DMS79 treated with DMSO at 0.1 percent for 48 hours (cell line): ENCODE measurements at places on chromosomes 4 and X.

GRCh38 chr4:184329235-184329634 is 111.6 kb upstream of the ENPP6 start:
- DNase-seq: no peak

DNA sequence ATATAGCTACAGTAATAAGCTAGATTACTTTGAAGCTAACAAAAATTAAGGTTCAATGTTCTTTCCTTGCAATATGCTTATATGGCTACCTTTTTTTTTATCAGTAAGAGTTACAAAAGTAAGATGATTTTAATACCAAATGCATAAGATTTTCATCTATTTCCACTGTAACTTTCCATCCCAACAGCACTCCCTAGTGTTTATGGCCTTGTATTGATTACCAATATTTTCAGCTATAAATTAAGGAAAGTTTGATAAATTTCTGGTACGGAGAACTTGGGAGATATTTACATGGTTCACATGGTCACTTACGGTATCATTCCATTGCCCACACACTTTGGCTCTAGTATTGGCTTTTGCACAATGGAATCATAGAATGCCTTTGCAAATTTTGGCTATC is 448.9 kb upstream of the PABPC4L start:
- no peak for DNase-seq

DNA sequence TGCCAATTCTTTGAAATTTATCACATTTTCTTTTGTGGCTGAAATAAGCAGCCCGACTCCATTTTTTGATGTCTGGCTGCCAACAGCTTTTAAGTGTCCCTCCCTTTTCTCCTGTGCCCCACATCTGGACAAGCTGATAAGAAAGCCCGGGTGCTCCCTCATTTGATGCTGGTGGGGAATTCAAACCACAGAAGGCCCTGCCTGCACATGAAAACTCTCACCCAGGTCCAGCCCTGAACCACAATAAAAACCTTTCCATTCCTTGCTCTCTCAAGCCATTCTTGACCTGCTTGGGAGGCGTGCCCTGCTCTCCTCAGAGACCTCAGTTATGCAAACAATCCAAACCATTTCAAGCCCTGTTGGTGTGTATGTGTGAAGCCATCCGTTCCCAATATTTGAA is 93.9 kb downstream of the FAM53A start:
- DNase-seq: no peak

DNA sequence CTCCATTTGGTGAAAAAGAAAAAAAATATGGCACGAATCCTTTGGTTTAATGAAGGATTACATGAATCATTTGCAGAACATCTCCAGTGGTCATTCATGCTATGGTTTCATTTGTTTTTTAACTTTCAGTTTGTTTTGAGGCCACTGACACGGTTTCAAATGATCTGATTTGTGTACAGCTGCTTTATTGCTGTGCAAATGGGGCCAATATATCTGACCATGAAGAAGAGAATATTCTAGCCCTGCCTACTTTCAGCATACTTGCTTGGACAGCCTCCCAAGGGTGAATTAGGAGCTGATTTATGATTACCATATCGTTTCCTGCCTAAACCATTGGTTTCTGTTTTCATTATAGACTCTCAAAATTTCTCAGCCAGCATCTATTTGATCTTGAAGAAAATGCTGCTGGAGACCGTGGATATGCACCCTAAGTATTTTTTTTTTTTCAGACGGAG is 30.7 kb downstream of the SPARCL1 start:
- DNase-seq: no peak

- no peak for DNase-seq
These were observed 23.7 kb upstream of the UNC5C start for GRCh38 chr4:95572304-95572991.

DNA sequence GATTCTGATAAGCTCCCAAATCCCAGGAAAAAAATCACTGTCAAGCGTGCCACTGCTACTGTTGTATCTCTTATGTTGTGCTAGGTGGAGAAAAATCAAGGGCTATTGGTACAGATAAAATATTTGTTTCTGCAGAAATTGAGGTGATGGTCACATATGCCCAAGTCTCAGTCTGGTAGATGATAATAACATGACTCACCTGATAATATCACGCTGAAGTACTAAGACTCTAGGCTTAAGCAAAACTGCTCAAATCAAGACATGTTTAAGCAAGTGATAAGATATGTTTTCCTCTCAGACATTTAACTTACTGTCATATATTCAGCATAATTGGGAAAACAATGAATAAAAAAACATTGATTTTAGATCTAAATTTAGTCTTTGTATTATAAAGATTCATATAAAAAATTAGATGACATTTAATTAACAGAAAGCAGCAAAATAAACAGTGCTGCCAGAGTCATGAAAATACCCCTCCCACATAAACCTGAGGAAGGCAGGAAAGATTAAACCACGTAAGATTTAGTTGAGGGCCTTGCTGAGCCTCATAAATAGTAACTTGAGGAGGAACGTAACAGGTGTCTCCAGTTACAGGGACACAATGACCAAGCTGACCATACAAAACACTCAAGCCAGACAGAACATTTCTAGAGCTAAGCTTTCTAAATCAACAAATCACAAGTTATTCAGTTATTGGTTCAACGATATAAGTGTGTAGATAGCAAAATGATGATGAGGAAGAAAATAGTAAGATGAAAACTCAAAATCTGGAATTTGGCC is 143.5 kb downstream of the CHM start:
- no peak for DNase-seq

DNA sequence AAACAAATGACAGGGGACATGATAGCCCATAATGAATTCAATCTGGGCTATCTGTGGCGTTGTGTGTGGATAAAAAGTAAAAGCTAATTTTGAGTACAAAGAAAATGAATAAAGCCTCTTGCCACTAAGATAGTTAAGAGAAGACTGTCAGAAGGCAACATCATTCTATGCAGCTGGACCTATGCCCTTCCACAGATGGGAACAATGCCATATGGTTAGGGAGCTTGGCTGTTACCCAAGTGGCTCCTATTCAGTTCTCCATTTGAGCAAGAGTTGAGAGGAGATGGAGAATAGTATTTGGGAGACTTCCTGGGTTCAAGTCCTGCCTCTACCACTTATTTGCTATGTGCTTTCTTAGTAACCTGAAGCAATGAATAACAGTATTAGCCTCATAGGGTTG is 107.7 kb downstream of the ANXA3 start:
- DNase-seq: no peak

DNA sequence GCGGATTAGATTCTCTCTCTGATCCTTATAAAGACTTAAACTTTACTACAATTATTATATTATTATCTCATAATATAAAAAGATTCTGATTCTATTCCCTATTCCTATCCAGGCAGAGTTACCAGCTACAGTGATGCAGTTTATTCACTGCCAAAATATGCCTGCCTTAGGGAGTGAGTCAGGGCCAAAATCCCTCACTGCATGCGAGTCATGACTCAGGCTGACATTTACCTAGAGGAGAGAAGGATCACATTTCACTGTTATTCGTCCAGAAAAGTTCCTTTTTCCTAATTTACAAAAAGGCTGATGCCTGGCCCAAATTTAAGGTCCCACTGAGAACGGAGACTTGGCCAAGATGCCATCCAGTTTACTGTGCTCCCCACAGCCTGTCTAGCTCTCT is 168.5 kb upstream of the LDB2 start:
- no peak for DNase-seq

GRCh38 chr4:69875576-69875975 is 15.6 kb upstream of the SULT1E1 start:
- DNase-seq: no peak

GRCh38 chrX:107731831-107732502 is 43.6 kb downstream of the TSC22D3 start:
- DNase-seq: peak; percentile 38

DNA sequence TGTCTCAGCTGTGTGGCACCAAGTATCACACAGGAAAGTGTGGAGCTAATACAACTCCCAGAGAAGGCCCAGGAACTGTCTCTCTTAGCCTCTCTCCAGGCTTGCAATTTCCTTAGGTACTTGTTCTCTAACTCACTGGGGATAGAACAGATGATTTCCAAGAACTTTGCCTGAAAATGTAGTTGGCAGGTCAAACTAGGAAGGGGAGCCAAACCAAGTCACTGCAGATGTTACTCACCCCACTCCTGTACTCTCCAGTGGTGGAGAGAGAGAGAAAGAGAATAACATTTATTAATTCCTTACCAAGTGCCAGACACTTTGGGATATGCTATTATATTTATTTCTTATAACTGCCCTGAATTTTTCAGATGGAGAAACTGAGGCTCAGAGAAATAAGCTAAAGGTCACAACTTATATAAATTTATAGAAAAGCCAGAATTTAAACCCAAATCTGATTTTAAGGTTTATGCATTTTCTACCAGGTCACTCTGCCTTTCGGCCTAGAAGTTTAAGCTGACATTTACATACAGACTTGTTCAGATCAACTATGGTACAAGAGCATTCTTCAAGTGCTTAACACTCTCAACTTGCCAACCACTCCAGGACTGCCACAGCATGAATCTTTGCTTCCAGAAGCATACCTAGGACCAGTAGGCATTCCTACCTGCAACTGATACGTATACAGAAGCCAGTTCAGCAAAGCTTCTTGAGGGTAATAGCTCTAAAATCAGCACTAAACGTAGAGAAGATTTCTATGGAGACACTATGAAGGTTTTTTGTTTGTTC is 248.6 kb upstream of the ETNPPL start:
- no peak for DNase-seq

- DNase-seq: no peak
These were observed 239.0 kb downstream of the AFAP1 start for GRCh38 chr4:7700665-7701064.

DNA sequence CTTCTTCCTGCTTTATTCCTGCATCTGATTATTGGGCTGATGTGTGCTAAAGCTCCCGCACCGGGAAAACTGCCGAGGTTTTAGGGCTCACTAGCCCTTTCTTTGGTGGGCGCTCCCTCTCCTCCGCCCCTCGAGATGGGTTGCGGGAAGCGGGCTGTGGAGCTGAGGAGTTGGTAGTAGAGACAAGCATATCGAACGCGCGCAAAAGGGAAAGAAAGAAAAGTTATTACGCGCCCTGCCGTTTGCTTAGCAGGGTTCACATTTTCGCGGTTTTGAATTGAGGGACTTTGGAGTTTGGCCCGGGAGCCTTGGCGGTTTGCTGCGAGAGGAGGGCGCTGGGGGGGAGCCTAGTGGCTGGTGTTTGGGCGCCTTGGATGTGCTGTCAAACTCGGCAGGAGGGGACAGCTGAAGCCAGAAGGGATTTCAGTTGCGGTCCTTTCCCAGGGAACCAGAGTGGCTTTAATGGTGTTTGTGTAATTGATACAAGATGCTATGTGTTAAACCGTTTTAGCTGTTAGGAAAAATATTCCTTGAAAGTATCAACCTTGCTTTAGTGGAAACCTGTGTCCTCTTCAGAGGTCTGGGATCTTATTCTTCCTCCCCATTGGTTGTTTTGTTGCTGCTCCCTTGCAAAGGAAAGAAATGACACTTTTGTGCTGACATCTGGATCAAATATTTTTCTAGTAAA is 1.1 kb downstream of the GAB1 start:
- no peak for DNase-seq

- DNase-seq: no peak
These were observed 737.6 kb downstream of the TRIML1 start for GRCh38 chr4:188876881-188877280.
